ENCODE measurements at places on chromosomes 5 and 9.

DNA sequence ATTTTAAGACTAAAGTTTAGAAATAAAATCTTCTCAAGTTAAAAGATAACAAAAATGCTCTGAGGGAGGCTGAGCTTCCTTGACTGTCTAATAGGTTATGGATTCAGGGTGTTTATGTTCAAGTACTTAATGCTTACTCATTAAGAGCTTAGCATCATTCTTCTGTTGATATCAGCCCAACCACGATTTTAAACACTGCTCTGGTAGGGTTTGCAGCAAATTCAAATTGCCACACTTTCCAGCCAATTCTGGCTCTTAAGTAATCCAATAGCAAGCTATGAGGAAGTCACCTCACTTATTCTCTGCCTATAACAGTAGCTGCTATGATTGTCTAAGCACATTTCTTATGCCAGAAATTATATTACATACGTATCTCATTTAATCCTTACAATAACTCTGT, 191.0 kb upstream of the KIF2A start:
- no peak for DNase-seq

- DNase-seq, result no peak
These were observed 31.4 kb upstream of the EGFL7 start for GRCh38 chr9:136631038-136632000.

DNA sequence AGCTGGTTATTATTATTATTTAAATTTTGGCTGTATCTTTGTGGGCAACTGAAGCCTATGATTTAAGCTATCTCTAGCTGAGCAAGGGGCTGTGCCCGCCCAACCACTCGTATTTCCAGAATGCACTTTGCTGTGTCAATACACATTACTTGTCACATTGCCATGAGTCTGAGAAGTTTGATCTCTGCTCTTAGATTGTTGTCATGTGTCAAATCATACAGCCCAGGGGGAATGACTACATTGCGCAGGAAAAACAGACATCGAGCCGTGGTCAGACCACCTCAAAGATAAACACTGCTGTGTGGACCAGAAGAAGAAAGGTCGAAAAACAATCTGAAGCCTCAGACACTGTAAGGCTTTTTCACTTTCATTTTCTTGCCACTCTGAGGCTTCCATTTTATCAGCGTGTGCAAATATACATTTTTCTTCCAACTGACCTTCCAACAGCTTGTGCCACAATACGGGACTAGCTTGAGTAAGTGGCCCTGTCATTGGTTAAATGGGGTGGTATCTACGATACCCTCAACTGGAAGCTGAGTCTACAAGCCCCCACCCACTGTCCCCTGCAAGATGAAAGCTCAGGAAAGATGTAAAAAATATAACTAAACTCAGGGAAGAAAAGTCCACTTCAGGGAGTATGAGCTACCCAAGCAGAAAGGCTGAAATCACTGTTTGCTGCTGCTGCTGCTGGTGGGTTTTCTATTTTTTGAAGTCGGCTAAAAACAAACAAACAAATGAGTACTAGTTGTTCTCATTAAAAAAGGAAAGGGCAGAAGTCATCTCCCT, 603.0 kb downstream of the BNC2 start:
- DNase-seq, result no peak

DNA sequence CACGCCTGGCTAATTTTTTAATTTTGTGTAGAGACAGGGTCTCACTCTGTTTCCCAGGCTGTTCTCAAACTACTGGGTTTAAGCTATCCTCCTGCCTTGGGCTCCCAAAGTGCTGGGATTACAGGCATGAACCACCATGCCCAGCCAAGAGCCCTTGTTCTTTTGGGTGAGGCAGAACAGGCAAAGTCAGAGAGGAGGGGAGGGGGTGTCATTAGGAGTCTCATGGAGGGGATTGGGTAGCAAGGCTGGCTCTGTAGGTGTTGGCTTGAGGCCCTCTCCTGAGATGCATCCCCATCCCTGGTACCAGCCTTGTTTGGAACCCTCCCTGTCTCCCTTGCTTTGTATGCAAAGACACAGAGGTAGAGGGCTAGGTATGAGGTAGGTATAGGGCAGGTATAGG, 24.1 kb downstream of the GSN start:
- no peak for DNase-seq

- no peak for DNase-seq
These were observed 1.1 kb upstream of the BNC2 start for GRCh38 chr9:16871336-16872151.

GRCh38 chr5:107466233-107466769, 204.4 kb downstream of the EFNA5 start:
- no peak for DNase-seq

DNA sequence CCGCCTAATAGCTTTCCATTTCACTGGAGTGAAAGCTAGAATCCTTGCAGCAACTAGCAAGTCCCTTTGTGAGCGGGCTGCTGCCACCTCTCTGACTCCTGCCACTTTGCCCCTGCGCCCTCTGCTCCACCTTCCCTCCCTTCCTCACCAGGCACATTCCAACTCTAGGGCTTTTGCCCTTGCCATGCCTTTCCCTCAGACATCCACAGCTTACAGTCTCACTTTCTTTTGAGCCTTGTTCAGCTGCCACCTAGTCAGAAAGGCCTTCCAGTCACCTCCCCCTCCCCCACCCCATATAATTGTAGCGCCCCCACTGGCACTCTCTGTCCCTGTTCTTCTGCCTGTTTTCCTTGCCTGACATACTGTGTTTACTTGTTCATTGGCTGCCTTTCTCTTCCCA, 31.0 kb downstream of the CYSTM1 start:
- no peak for DNase-seq

- DNase-seq, result no peak
These were observed 144.6 kb downstream of the CACNA1B start for GRCh38 chr9:138022121-138022741.

Measured in esophagus squamous epithelium (tissue), 5 donors.